NCI-H524 (cell line): ENCODE measurements at places on chromosomes 1 and 21.

- no peak for DNase-seq
Observed at GRCh38 chr1:209490013-209490412, 93.5 kb upstream of the CAMK1G start.

DNA sequence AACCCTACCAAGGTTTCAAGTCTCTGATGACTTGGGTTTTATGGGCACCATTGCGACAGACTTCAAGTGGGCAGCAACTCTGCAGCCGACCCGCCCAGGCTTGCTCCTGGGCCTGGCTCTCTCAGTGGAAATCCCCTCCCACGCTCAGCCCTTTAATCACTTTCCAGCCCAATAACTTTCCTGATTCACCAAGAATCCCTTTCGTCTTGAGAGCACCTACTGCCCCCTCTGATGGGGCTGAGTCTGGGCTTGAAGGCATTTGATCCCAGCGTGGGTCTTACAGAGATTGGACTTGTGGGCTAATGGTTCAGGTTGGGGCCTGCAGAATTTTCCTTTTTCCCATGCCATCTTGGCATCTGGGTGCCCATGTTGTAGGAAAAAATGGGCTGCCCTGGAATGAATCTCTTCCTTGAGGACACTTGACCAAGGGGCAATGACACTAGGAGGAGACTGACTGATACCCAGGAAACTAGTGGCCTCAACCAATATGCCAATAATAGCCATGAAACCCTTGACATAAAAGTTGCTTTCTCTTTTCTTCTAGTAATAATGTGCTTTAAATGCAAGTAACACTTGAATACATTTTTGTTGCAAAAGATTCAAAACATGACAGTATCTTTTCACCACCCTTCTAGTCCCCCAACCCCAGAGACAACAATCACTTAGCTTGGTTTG, 7.8 kb upstream of the PHLDA3 start:
- no peak for DNase-seq

GRCh38 chr1:100213141-100213540, 35.1 kb upstream of the LRRC39 start:
- no peak for DNase-seq

DNA sequence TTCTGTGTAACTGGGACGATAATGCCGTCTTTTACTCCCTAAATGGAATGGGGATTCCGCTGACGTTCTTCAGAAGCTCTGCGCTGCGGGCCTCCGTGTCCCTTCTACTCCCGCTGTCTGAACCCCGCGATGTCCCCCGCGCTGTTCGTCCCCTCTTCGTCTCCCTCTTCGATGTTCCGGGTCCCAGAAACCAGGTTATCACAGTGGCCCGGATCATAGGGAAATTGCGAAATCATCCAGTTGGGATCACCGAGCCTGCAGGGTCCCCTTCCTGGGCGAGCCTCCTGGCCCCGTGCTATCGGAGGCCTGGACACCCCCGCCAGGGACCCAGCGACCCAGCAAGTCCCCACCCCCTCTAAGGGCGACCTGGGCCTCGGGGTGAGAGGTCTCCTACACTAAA, 154.2 kb downstream of the PPIAL4G start:
- DNase-seq, result no peak

DNA sequence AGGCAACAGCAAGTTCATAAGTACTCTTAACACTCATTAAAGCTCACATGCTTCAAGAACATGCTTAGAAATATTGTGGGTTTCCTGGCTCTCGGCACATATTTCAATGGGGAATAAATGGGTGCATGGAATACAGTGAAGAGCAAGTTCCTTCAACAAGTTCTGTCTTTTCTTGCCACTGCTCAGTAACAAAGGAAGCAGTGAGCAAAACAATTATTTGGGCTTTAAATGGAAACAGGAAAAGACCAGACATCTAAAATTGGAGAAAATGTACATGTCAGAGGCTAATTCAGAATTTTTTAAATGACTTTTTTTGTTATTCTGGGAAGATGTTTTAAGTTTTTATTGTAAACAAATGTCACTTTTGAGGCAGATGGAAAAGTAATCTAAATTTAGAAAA, 478.7 kb downstream of the SETD4 start:
- DNase-seq, result no peak

- DNase-seq, result no peak
Observed at GRCh38 chr1:168466714-168467131, 77.1 kb downstream of the XCL2 start.

GRCh38 chr1:1945782-1946393, 26.8 kb upstream of the TMEM52 start:
- DNase-seq, result no peak

GRCh38 chr1:21510885-21511578, 1.8 kb downstream of the ALPL start:
- no peak for DNase-seq

- no peak for DNase-seq
Observed at GRCh38 chr1:96522927-96523326, 198.7 kb upstream of the PTBP2 start.

- DNase-seq, result no peak
Observed at GRCh38 chr21:35138665-35139381, 89.7 kb upstream of the RUNX1 start.

- no peak for DNase-seq
Observed at GRCh38 chr1:96292141-96292540, 429.4 kb upstream of the PTBP2 start.

- DNase-seq, result no peak
Observed at GRCh38 chr1:74486036-74486435, 26.4 kb downstream of the LRRC53 start.

GRCh38 chr1:47179988-47180563, 9.8 kb downstream of the PDZK1IP1 start:
- no peak for DNase-seq

DNA sequence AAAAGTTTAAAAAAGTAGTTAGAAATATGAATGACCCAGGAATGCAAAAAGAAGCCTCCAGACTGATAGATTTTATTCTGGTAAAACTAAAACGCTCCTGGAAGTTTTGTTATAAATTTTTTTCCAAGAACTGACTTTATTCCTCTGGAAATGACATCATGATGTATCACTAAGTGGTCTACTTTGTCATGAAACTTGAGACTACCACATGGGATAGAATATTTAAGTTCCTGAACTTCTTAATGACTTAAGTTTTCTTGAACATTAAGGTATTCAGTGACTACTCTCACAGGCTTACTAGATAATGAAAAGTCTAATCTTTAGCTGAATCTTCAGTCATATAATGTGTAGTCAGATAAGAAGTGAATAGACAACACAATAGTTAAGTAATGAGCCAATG, 842.2 kb downstream of the USP25 start:
- no peak for DNase-seq

- no peak for DNase-seq
Observed at GRCh38 chr1:161914595-161914994, 109.1 kb downstream of the OLFML2B start.

DNA sequence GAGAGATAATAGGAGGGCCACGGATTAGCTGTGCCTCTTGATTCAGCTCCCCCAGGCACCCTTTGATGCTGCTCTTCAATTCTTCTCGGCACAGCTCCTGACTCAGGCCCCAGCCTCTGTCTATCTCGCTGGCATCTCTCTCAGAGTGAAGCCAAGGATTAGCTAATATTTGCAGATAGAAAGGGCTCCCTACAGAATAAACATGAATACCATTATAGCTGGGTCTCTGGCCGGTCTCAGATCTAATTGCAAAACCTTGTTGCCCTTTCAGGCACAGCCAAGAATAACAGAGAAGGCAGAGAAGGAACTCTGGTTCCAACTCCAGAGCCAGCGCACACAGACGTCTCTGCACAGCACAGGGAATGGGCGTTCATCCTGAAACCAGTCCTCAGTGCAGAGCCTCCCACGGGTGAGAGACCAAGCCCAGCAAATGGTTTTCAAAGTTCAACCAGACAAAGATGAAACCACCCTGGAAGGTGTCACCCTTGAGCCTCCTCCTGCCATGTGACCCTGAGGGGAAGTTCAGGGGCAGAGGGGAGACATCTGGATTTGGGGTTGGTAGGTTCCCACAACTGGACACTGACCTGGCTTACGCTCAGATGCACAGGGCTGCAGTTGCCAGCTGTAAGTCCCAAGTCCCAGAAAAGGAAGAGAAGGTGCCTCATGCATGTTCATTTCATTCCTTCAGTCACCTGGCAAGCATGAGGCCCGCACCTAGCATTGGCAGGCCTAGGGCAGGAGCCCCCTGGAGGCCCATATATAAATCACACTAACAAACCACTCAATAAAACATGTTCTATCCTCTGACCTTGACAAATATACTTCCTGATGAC, 394.0 kb downstream of the NPHP4 start:
- no peak for DNase-seq

- no peak for DNase-seq
Observed at GRCh38 chr21:38243732-38244406, 12.9 kb upstream of the KCNJ15 start.

DNA sequence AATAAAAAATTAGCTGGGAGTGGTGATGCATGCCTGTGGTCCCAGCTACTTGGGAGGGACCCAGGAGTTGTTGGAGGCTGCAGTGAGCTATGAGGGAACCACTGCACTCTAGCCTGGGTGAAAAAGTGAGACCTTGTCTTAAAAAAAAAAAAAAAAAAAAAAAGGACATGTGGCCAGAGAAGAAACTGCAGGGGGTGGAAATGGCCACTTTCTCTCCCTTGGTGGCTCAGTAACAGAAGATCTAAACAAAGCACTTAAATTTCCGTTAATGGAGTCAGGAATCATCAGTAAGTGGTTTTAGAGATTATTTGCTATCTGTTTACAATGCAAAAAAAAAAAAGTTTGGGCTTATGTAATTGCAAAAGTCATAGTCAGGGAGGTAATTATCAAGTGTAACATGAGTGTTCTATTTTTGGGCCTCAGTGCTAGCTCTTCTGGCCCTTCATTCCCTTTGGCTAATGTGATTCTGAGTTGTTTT, 19.3 kb upstream of the OPRD1 start:
- DNase-seq, result no peak

DNA sequence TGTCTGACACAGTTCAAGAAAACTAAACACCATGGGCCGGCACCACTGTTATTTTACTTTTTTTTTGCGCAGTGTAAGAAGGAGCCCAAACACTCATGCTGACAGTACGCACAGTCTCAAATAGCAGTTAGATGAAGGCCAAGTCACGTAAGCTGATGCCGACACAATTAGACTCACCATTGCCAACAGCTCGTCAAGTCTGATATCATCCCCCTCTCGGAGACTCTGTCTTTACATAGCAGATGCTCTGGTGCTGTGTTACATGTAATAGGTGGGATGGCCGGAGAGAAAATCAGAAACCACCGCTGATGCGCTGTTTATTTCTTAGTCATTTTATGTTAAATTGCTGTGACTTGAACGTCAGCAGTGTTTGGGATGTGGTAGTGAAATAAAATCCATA, 49.3 kb downstream of the TGFB2 start:
- no peak for DNase-seq

DNA sequence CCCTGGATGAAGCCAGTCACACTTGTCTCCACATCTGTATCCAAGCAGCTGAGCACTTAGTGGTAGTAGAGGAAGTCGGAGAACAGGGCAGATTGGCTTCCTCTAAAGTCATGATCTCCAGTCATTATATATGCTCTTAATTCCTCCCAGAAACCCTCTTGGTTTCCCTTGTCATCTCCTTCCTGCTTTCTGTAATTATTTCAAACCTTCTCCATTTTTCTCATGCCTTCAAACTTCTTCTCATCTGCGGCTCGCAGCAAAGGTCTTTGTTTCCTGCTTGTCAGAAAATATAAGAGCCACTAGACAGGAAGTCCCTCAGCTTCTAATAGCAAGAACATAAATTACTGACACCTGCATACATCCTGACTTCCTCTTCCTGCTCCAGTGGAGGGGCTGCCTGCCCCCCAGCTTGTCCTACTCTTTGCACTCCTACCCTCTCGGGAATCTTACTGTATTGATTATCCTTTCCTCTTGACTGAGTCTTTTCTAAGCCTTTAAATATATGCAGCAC, 124.6 kb upstream of the NGF start:
- DNase-seq, result no peak

GRCh38 chr1:43836267-43836951, 97.2 kb upstream of the ARTN start:
- DNase-seq, result peak; percentile 81

DNA sequence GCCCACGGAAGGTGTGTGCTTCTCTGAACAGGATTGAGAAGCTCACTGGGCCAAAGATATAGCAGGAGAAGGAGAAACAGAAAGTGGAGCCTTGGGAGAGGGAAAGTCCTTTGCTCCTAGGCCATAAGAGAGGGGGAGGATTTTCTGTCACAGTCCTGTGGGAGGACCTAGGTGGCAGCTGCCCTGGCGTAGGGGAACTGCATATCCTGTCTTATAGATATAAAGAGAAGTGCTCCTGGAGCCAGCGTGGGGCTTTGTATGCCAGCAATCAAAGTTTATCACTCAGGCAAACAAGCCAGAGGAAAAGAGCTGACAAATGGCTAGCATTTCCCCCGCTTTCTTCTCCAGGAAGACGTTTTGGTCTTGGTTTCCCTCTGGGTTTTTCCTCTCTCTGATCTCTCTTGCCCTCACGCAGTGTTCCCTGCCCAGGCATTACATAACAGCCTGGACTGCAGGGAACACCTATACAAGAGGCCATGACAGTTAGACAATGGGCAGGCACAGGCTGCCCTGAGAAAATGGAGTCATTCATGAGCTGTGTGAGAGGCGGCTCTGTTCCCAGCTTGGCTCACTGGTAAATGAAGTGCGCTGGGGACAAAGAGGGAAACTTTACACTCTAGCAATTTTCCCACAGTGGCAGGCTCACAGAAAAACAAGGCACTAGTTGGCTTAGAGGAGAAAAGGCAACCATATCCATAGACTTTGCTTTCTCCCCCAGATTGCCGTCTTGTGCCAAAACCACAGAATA, 52.5 kb upstream of the ZNF648 start:
- no peak for DNase-seq

- DNase-seq, result no peak
Observed at GRCh38 chr1:156228501-156228900, 13.5 kb upstream of the BGLAP start.

DNA sequence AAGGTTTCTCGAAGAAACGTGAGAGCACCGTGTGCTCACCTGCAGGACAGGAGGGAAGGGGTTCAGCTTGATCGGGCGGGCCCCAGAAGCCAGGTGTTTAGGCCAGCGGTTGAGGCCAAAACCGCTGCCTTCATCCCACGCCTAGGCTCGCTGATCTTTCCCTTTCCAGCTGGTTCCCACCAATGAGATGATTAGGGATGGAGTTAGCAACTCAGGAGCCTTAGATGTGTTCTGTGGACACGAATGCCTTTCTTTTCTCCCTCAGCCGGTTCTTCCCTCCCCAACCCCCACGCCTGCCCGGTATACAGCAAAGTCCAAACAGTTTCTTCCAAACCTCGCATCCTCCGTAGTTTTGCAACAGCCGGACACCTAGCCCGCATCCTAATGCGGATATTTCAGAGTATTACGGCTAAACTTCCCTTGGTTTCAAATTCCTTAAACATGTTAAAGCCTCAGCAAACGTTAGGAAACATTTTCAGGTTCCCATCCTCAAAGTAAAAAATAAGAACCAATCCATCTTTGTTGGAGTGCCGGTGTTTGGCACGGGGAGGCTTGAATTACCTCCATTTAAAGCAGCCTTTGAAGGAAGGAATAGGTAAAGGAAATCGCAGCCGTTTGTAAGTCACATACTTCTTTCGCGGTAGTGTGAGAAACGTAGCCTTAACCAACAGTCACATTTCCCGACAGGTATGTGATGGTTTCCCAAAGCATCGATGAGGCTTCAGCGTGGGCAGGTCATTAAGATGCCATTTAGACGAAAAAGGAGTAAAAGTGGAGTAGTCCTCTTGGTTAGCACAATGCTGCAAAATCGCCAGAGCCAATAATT, 1.1 kb downstream of the LRRC8C start:
- no peak for DNase-seq
